ENCODE measurements at places on chromosomes 2 and 18.

GRCh38 chr2:113220970-113221708 lies 47.4 kb downstream of the PSD4 start:
- DNase-seq = no peak

DNA sequence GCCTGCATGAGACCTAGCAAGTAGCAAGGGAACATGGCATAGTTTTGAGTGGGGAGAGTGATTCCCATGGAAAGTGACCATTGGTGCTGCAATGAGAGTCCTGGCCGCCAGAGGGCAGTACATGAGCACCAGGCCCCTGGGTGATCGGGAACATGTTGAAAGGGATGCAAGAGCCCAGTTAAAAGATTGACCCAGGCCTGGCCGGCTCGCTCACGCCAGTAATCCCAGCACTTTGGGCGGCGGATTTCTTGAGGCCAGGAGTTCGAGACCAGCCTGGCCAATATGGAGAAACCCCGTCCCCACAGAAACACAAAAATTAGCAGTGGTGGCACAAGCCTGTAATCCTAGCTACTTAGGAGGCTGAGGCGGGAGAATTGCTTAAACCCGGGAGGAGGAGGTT lies 22.2 kb downstream of the FAP start:
- peak; percentile 58 for DNase-seq

GRCh38 chr2:9639000-9639602 lies 8.3 kb upstream of the YWHAQ start:
- no peak for DNase-seq

GRCh38 chr2:41187376-41188122 lies 735.7 kb upstream of the SLC8A1 start:
- DNase-seq = no peak

DNA sequence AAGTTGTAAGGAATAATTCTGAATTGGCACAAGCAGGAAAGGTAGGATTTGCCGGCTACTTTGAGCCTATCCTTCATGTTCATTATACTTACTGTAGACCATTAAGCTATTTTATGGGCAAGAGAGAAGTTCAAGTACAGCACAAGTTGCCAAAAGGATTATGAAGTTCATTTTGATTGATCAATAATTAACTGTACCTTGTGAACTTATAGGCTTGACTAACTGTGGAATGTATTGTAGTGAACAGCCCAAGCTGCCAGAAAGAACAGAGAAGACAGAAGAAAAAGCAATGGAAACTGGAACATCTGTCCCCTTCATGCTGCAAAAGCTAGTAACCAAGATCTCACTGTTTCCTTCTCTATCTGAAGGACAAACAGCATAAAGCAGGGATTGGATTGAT lies 810.1 kb upstream of the ZEB2 start:
- no peak for DNase-seq

- DNase-seq = no peak
These were observed 22.9 kb upstream of the MGAT4A start for GRCh38 chr2:98753801-98754200.

DNA sequence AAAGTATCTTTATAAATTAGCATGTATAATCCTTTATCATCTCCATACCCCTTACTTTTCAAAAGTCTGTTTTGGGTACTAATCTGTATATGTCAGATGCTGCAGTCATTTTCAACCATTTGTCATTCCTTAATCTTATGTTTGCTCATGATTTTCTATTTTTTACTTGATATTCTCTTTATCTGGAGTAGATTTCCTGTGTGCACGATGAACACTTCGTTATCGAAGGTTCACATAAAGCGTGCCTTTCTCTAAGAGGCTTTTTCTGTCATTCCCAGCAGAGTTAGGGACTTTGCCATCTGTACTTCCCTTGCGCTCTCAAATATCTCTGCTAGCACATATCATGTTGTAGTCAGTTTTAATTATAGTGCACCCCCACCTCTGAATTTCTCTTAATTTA lies 123.2 kb downstream of the BIRC6 start:
- DNase-seq = no peak

DNA sequence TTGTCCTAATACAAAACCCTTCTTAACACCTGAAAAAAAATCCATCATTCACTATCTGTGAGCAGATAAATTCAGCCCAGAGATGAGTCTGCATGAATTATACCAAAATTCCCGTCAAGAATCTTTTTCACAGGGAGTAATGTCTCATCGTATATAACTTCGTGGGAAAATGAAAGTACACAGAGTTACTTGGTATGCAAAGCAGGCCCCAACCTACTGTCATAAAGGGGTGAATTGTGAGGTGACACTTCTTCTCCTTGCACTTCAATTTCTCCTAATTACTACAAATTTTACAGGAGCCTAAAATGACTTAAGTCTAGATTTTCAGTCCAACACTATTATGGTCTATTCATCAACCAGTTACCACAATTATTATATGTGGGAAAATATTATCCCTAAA lies 84.6 kb upstream of the CDH20 start:
- no peak for DNase-seq

DNA sequence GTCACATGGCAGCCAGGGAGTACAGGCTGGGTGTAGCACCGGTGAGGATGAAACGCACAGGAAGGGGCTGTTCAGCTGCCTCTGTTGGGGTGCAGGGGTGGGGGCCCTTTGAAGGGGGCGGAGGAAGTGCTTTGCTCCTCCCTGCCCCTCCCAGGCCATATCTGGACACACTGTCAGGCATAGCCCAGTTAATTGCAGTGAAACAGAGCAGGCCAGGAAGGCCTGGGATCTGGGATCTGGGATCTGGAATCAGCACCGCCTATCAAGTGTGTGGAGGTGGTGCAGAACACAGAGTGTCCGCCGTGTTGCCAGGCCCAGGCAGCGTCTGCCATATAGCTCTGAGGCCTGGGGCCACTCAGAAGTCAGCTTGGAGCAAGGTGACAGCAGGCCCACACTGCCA lies 119.3 kb upstream of the MSH2 start:
- DNase-seq = no peak

DNA sequence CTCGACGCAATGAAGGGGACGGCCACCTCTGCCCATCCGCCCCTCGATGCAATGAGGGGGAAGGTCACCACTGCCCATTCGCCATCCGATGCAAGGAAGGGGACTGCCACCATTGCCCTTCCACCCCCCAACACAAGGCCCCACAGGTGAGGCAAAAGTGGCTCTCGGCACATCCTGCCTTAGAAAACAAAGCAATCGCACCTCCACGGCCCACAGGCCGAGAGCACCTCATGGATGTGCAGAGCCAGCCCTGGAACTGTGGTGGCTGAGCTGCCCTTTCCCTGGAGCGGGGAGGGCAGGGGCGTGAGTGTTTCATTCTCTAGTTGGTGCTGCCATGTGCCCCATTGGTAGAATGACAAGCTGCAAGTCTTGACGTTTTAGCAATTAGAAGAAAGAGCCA lies 320.6 kb upstream of the SALL3 start:
- no peak for DNase-seq

DNA sequence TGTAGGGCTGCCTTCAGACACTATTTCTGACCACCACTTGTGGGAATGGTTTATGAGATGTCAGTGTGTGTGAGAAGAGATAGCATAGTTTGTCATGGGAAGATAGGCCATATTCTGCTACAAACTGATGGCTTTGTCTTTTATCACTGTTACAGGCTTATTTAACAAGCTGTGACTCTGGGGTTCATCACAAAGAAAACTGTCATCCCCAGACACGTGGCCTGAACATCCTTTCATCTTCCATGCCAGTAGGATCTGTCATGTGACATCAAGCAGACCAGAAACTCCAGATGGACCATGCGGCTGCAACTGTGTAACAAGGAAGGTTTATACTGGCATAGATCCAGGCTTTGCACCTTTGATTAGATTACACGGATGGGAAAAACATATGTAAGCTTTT lies 128.6 kb upstream of the KCNH7 start:
- DNase-seq = no peak

GRCh38 chr2:63649829-63650228 lies 61.1 kb downstream of the MDH1 start:
- no peak for DNase-seq

- no peak for DNase-seq
These were observed 57.3 kb downstream of the ITGA6 start for GRCh38 chr2:172484706-172485105.

DNA sequence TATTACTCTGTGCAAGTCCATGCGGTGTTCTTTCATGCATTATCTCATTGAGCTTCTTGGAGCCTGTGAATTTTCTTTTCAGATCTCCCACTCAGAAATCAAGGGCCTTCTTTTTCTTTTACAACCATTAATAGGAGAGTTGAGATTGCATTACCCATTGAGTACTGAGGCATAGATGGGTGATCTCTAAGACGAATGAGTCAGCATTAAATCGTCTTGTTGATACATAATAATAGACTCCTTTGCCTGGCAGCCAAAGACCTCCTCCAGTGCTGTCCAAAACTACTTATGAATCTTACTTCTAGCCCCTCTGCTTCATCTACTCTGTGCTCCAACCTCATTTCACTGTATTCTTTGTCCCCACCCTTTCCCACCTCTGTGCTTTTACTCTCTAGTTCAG lies 180.5 kb downstream of the AGPS start:
- no peak for DNase-seq

DNA sequence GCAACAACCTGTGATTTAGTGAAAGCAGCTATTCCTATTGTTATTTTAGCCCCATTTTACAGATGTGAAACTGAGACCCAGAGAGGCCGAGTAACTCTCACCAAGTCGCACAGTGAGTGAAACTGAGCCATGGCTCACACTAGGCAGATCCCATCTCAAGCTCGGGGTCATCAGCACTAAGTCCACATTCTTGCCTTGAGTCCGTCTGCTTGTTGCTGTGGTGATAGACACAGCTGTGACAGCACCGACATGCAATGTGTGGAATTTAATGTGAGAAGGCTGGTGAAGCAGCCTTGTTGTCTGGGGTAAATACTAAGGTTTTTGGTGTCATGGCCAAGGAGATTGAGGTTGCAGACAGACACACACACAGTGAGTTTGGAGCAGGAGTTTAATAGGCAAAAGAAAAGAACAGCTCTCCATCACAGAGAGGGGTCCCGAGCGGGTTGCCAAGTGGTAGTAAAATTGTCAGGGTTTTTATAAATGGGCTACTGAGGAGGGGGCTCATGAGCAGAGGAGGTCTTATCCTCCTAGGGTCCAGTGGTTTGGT lies 40.2 kb upstream of the GMCL1 start:
- no peak for DNase-seq

DNA sequence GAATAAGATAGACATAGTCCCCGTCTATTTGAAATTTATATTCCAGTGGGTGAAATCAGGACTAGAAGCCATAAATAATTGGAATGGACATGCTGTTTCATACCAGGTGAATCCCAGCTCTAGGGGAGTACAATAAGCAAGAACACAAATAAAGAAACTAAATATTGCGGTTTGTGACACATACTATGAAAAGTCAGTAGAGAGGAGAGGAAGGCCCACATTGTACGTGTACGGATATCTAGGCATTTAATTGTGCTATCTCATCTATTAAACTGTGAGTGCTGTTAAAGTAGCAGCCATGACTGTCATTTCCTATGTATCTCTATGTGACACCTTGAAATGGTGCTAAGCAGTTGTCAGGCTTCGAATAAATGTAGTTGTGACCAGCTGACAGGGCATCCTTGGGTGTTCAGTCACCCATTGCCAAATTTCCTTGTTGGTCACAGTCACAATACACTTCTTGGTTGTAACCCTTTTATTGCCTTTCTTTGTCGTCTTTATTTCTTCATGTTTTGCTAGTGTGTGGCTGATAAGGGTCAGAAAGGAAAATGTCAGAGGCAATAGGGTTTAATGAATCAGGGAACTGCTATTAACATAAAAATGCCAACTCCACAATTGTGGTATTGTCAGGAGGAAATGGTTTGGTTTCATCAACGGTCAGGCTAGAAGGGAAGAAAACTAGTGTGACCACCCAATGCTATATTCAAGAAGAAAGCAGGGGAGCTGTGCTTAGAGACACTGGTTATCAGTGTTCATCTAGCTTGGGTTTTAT lies 31.5 kb downstream of the CPO start:
- DNase-seq = no peak

GRCh38 chr2:159209341-159210306 lies 76.9 kb downstream of the WDSUB1 start:
- DNase-seq = peak; percentile 71

DNA sequence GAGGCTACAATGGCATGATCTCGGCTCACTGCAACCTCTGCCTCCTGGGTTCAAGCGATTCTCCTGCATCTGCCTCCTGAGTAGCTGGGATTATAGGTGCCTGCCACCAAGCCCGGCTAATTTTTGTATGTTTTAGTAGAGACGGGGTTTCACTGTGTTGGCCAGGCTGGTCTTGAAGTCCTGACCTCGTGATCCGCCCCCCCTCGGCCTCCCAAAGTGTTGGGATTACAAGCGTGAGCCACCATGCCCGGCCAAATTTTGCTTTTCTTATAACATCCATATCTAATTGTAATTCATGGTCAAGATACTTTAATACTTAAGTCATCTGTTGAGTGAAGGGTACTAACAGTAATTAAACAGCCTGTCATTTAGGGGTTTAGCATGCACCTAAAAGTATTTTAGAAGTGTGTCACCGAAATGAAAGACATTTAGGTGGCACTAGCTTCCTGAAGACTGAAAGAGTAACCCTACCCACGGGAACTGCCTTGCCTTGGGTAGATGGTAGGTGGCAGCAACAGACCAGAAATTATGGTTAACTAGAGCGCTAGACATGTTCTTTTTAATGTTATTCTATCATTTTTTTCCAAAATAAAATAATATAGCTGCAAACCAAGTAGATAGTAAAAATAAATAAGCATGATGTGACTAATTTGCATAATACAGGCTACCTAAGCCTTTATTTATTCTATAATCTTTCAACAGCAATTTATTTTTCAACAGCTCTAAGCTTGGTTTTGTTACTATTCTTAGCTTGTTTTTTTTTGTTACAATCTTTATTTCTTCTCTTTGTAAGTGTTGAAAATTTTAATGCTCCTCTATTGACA lies 8.6 kb upstream of the ACYP2 start:
- peak; percentile 36 for DNase-seq

- no peak for DNase-seq
These were observed 99.7 kb upstream of the CAVIN2 start for GRCh38 chr2:191946471-191947182.

DNA sequence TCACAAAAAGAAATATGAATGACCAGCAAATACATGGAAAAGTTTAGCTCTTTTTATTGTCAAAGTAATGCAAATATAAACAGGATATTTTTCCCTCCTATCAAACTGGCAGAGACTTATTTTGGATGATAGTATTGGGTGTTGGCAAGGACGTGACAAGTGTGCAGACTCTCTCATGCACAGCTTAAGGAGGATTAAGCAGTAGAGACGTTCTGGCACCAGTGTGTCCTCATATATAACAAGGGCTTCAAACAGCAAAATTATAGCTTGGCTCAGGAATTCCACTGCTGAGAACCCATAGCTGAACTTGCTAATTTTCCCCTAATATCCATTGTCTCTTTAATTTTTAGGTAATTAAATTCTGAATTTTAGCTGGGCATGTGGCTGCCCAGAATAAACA lies 114.4 kb downstream of the FAM124B start:
- DNase-seq = no peak

- DNase-seq = peak; percentile 27
These were observed 50.7 kb upstream of the PAIP2B start for GRCh38 chr2:71277536-71278103.

DNA sequence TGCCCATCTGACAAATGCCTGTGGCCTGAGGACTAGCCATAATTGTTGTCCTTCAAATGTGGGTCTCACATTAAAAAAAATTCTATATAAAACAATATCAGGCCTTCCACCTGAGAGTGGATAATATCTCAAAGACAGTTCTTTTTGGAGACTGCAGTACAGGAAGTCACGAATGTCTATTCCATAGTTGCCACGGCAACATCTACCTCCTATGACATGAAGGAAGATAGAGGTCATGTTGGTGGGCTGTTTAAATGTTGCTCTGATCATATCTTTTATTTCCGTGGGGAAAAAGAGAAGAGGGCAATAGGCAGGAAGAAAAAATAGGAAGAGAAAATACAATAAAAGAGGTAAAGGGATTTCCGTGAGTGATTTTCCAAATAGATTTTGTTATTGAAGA lies 151.8 kb downstream of the ARL6IP6 start:
- no peak for DNase-seq

Data from transverse colon (tissue), 4 donors.